ENCODE measurements at places on chromosomes 3 and 15.

DNA sequence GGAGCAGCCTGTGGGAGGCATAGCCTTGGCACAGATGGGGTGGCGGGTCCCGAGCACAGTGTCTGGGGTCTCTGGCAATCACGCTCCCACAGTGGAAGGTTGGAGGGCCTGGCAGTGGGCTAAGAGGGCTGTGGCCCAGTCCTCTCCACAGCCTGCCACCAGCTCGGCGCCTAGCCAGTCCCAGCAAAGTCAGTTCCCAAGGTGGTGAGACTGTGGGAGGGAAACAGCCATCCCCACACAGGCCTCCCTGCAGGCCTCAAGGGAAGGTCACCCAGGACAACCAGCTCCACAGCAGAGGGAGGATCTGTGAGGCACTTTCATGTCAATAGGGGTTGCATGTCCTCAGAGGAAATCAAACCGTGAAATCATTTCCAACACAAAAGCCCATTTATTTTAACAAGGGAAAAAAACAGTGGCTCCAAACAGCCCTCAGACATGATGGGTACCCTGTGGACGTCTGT is 27.6 kb upstream of the LIMD1 start:
- DNase-seq: no peak

- no peak for DNase-seq
Observed at GRCh38 chr3:132083583-132084279, 48.9 kb upstream of the CPNE4 start.

GRCh38 chr15:75023872-75024636 is 664 bp downstream of the PPCDC start:
- DNase-seq: peak; percentile 24

DNA sequence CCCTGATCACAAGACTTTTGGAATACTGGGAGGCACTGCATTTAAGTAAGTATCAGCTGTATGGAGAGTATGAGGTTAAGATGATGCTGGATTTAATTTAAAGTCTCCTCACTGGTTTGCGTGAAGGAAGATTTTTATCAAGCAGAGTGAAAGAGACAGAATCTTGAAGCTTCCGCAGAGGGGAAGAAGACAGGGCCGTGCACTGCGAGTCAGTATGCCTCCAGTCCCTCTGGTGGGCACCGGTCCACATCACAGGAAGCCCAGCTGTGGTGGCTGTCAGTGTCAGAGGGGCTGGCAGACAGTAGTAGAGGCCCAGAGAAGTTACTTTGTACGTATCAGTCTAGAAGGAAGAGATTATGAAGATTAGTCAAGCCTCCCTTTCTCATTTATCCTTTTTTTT is 379.0 kb upstream of the TPRG1 start:
- no peak for DNase-seq

DNA sequence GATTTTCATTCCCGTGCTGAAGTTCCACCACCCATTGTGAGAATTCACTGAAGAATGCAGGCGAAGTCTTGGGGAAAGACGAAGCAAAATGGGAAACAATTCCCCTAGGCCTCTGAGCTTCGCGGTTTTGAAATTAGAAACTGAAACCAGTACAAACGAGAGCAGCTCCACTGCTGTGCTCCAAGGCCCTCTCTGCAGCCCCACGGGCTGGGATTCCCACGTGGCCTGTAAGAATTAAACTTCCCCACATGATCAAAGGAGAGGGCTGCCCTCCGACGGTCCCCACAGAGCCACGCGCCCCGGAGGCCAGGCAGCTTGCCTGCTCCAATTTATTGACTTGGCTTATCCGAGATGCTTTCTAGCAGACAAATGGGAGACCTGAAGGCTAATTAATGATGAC is 144.0 kb downstream of the GREM1 start:
- DNase-seq: no peak

GRCh38 chr3:39106281-39106811 is 1.1 kb downstream of the GORASP1 start:
- DNase-seq: no peak

- DNase-seq: no peak
Observed at GRCh38 chr3:131174752-131175151, 148.1 kb downstream of the NEK11 start.

- DNase-seq: no peak
Observed at GRCh38 chr3:9826815-9827573, 16.8 kb downstream of the RPUSD3 start.

DNA sequence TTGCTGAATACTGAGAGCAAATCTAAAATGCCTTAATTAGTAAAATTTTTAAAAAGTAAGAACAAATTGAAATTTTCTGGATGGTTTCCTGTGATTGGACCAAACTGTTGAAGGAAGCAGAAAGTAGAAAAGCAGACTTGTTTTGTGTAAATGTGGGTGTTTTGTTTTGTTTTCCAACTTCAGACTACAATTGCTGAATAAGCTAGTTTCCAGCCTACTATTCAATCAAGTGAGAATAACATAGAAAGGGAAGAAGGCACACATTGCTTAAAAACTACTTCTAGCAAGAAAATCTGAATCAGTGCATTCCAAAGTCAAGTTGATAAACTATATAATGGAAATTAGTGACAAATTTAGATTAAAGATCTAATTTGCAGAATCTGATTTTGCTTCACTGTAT is 519.3 kb downstream of the NLGN1 start:
- DNase-seq: no peak

DNA sequence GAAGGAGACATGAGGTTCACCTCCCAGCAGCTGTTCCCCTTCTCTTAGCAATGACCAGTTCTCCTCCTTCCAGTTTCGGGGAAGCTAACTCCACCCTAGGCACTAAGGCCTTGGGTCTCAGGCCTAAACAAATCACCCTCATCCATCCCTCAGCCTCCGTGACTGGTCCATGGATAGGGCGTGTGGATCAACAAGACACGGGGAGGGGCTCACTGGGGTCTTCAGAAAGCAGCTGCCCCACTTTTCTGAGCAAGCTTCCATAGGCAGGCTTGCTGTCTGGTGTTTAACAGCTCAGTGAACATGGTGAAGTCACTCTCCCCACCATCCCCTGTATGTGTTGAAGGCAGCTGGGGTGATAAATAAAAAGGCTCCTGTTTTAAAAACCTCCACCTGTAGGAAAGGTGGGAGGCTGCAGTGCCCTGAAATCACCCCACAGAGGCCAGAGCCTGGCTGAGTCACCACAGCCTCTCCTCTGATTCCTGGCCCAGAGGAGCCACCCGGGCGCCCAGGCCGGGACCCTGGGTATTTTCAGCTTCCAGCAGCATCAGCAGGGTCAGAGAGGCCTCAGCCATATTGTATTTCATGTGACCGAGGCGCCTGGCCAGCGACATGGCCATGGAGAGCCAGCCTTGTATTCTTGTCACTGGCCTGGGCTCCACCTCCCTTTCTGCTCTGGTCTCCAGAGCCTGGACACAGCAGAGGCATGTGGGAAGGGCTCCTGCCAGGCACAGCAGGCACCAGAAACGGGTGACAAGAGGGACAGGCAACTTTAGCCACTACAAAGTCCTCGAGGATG is 60.3 kb upstream of the HERC1 start:
- DNase-seq: no peak

GRCh38 chr3:65193531-65193930 is 505.7 kb upstream of the ADAMTS9 start:
- DNase-seq: no peak

- no peak for DNase-seq
Observed at GRCh38 chr3:194257916-194258668, 93.0 kb downstream of the CPN2 start.

- no peak for DNase-seq
Observed at GRCh38 chr3:13095408-13095937, 22.2 kb upstream of the IQSEC1 start.

DNA sequence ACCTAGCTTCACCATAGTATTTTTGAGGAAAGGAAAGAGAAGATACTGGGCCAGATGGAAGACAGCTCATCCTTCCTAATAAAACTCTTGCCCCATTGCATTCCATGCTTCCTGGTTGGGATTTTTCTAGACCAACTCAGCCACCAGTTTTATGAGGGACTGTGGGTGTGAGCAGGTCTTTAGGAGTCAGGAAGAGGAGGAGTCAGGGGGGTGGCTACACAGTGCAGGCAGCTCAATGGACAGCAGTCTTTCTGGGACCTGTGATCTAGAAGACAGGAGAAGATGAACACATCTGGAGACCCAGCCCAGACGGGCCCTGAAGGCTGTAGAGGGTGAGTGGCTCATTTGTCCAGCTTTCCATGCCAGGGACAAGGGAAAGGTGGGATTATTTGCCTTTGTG is at the start of gene NOX5:
Gene NOX5, plus strand, starts transcription at position 242 of the 400 bp plus-strand sequence. Its CDS starts 41 bp downstream, at position 283.
- DNase-seq: no peak

GRCh38 chr3:143445118-143445517 is 325.5 kb downstream of the CHST2 start:
- no peak for DNase-seq

DNA sequence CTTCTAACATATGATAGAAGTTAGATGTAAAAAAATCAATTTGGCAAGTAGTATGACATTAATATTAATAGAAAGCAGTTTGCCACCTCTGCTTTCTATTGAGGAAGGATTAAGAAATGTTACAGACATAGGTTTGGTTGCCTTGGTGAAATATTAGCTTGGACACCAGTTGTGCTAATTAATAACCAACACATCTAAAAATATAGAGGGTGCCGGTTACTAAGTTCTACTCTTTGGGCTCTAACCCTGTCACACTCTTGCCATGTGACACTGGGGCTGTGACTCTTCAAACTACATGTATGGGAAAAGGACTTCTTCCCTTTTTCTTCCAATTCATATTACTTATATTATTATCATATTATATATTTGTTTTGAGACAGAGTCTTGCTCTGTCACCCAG is 64.4 kb downstream of the TRIM71 start:
- no peak for DNase-seq

GRCh38 chr3:97822359-97822775 is 556 bp downstream of the CRYBG3 start:
- DNase-seq: no peak

DNA sequence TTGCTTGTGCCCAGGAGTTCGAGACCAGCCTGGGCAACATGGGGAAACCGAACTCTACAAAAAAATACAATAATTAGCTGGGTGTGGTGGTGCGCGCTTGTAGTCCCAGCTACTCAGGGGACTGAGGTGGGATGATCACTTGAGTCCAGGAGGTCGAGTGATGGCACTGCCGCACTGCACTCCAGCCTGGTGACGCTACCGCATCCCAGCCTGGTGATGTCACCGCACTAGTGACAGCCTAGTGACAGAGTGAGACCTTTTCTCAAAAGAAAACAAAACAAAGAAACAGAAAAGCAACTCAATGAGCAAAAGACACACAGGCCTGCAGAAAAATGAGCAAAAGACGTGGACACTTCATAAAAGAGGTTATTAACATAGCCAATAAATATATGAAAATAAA is 19.9 kb upstream of the SYNM start:
- no peak for DNase-seq

DNA sequence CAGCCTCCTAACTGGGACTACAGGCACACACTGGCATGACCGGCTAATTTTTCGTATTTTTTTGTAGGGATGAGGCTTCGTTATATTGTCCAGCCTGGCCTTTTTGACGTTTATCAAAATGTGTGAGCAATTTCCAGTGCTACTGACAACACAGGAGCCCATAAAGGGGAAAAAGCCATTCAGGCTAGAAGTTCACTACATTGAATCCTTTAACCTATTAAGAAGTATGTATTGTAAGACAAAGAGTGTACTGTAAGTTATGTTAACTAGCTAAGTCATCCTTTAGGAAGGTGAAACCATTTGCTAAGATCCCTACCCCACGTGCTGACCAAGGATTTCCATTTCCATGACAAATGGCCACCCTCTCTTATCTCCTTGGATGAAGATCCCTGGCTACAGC is 156.8 kb downstream of the FOXB1 start:
- no peak for DNase-seq

- no peak for DNase-seq
Observed at GRCh38 chr15:98324341-98324970, 323.9 kb upstream of the IGF1R start.

- DNase-seq: no peak
Observed at GRCh38 chr3:169901453-169901852, 9.9 kb upstream of the SAMD7 start.

- DNase-seq: no peak
Observed at GRCh38 chr3:79881431-79881830, 113.6 kb upstream of the ROBO1 start.

DNA sequence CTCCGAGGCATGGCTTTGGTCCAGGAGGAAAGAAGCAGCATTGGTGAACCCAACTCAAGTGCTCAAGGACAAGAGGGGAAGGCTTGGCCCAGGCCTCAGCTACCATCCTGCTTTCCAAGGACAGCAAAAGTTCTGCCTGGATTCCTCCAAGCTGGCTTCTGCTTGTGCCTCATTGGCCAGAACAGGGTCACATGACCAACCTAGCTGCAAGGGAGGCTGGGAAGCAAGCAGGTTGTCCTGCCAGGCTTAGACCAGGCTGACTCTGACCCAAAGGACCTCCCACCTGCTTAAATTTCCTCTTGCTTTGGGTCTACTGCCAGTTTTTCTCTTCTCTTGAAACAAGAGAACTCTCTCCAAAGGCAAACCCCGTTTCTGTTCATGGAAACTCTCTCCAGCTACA is 70.7 kb downstream of the RPN1 start:
- DNase-seq: no peak

DNA sequence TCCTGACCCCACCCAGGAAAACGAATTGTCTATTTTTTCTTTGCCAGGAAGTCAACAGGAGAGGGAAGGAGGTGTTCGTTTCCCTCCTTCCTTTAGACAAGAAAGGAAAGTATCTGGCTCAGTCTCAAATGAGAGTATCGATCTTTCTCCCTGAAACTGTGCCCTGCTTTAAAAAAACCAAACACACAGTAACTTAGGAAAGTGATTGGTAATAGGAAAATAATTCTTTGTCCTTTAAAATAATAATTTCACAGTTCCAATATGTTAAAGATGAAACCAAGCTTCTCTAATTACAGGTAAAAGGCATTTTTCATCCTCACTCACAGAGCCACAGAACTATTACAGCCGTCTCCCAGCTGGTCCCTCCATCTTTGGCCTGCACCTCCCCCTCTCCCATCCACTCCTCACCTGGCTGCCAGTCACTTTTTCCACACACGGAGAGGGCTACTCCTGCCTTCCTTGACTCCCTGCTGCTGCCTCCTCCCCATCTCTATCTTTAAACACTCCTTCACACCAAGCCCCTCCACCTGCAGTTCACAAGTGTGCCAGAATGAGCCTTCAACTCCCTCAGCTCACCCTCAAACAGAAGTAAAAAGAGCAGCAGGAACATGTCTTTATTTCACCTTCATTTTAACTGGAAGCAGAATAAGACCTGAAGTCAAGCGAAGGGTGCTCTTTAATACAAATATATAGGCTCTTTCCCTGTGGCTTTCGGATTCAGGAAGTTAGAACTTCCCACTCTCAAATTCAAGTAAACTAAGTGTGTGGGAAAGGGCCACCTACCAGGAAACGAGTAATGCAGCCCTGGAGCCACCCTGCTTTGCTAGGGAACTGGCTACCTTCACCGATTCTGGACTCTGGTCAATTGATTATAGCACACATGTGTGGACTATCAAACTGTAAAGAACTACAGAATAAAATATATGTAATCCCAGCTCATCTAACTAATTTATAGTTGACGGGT is 116.4 kb downstream of the SENP2 start:
- DNase-seq: no peak

DNA sequence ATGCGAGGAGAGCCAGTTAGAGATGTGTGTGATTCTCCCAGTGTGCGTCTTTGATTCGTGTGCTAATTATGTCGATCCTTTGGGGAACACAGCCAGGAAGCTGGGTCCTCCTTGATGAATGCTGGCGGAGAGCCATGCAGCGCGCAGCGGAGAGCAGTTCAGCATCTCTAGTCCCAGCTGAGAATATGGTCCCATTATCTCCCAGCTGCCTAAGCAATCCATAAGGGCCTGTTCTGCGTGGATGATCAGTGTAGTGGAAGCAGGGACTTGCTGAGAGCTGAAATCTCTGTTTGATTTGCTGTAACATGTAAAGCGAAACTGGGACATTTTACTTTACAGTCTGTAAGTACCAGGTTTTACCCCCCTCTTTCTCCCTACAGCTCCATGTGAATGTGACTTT is 412.7 kb downstream of the CNTN4 start:
- no peak for DNase-seq

GRCh38 chr15:50884540-50884939 is 23.9 kb upstream of the AP4E1 start:
- DNase-seq: no peak

Data from CD4-positive, alpha-beta T cell treated with Interleukin-15 for 1 hour (primary cell).